ENCODE measurements at places on chromosomes 5 and 9.

GRCh38 chr9:33102551-33103210 is 26.2 kb upstream of the SMU1 start:
- no peak for DNase-seq

- no peak for DNase-seq
These were observed 56.7 kb upstream of the PAPPA start for GRCh38 chr9:116096853-116097252.

DNA sequence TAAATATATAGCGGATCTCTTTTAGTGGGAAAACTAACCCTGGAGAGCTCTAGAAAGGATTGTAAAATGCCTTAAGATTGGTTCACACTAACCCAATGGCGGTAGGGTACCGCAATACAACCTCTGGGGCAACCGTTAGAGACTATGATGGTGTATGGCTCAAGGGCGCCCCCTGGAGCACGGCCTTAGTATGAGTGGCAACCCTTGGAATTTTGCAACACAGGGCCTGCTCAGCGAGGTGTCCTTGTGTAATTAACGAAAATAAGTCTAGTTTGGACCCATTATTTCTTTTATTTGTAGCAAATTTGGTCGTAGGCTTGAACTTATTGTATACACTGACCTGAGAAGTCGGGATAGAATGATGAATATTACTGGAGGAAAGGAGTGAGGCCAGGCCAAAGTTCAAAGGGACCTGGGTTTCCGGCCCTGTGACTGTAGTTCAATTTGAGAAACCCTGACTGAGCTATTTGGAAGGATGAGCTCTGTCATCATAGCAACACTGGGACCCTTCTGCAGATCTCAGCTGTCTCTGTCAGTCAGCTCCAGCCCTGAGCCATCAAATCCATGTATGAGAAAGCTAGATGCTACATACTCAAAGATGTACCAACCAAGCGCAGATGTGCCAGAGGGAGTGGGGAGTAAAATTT is 54.8 kb downstream of the CAMK4 start:
- DNase-seq: peak; percentile 89

- no peak for DNase-seq
These were observed 437.9 kb downstream of the CSNK1G3 start for GRCh38 chr5:123949807-123950340.

- no peak for DNase-seq
These were observed 23.0 kb upstream of the MEIKIN start for GRCh38 chr5:131968396-131968954.

DNA sequence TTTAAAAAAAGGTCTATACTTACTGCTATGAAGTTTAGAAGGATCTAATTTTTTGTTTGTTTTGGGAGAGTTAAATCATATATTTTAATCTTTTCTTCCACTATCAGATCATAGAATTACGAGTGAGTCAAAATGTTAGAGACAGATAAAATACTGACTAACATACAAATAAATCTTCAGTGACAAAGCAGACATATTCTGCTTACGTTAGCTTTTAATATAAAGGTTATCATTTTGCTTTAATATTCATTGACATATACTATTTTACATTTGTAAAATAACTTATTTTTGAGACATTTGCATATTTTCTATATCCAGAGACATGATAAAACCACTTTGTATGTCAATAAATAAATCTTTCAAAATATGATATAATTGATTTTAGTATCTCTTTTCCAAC is 64.6 kb upstream of the GABRA1 start:
- DNase-seq: no peak

GRCh38 chr5:56479696-56480077 is 246.6 kb upstream of the ANKRD55 start:
- no peak for DNase-seq

GRCh38 chr5:107794741-107795140 is 124.0 kb upstream of the EFNA5 start:
- DNase-seq: no peak

DNA sequence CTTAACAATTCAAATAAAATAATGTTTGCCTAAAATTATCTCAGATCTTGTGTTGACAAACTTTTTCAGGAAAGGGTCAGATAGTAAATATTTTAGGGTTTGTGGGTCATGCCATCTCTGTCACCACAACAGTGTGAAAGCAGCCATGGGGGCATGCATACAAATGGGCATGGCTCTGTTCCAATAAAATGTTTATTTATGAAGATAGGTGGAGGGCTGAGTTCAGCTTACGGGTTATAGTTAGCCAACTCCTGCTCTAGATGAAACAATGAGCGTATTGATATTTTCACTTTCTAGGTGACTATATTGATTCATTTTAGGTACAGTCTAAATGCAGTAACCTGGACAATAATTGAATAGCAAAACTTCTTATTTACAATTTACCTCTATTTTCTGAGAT is 533.8 kb upstream of the CLINT1 start:
- DNase-seq: no peak

- DNase-seq: no peak
These were observed 7.0 kb upstream of the SLC9A3 start for GRCh38 chr5:531101-531748.

DNA sequence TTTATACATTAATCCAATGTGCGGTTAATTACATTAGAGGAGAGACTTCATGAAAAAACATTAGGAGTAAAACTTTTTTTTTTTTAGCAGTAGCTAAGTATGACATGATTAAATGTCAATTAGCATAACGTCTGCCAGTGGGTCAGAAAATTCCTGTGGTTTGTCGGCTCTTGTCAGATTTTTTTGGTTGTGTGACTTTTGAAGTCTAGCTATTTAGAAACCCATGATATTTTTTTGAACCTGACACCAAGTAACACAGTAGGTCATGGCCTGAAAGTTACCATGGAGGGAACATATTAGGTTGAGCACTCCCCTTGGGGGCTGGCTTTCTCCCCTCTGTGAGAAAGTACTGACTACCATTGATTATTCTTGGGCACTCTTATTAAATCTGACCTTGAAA is 84.8 kb upstream of the ALDH1A1 start:
- no peak for DNase-seq

Data from stimulated activated CD4-positive, alpha-beta T cell treated with anti-CD3 and anti-CD28 coated beads, Interleukin-2, amount 100 ng/mL, for 48 hours (primary cell).